Ovary (tissue), 10 donors: ENCODE measurements at places on chromosomes 3 and 15. TPM values are rescaled to one million over a fixed set of nuclear protein-coding genes. Genes with fewer than 3 reads are reported as not detected.

Gene DNAH12
- polyA plus RNA-seq, result 0.28 TPM

Gene HCLS1
- 11.6 TPM for polyA plus RNA-seq

Gene KNG1
- polyA plus RNA-seq, result not detected

Gene STARD5
- polyA plus RNA-seq, result 9.4 TPM

Gene SLC24A5
- polyA plus RNA-seq, result not detected

Gene PRICKLE2
- 18.2 TPM for polyA plus RNA-seq

Gene SLC2A2
- polyA plus RNA-seq, result not detected

Gene ACAP2
- polyA plus RNA-seq, result 15.1 TPM

Gene STRIT1
- polyA plus RNA-seq, result not detected

Gene MOBP
- polyA plus RNA-seq, result 0.68 TPM

Gene ISL2
- polyA plus RNA-seq, result not detected

Gene MST1R
- polyA plus RNA-seq, result 1.8 TPM

Gene LCTL
- 0.23 TPM for polyA plus RNA-seq

Gene MYZAP
- 7.3 TPM for polyA plus RNA-seq

Gene TICRR
- 0.25 TPM for polyA plus RNA-seq

Gene SLC28A2
- 0.06 TPM for polyA plus RNA-seq

Gene SLC38A3
- polyA plus RNA-seq, result 1.6 TPM
